ENCODE measurements at places on chromosomes 3 and 15.

DNA sequence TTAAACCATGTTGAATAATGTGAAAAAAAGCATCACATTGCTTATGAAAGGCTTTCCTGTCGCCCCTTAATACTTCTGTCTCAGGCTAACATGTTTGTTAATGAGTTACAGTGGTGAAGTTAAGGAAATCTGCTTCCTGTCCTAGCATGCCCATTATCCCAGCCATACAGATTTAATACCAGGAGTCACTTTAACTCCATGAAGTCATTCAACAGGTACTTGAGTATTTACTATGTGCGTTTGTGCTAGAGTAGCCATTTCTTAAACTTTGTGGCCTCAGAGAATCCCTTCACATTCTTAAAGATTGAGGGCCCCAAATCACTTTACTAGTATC lies 10.1 kb upstream of the SETD5 start:
- DNase-seq = no peak

DNA sequence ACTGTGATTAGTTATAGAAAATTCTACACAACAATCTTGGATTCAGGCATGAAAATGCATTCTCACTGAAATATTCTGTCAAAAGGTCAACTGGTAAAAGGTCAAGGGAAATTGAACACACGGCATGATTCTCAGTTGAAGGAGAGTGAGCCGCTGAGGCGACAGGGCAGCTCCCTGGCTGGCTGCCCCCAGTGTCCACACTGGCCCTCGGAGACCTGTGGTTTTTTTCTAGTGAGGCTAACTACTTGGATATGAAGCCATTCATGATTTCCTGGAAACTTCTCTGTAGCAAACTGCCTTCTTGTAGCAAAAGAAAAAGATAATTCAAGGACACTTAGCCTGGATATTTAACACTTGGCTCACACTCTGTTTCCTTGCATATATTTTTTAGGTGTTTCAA lies 37.2 kb downstream of the AADACL2 start:
- DNase-seq = no peak

DNA sequence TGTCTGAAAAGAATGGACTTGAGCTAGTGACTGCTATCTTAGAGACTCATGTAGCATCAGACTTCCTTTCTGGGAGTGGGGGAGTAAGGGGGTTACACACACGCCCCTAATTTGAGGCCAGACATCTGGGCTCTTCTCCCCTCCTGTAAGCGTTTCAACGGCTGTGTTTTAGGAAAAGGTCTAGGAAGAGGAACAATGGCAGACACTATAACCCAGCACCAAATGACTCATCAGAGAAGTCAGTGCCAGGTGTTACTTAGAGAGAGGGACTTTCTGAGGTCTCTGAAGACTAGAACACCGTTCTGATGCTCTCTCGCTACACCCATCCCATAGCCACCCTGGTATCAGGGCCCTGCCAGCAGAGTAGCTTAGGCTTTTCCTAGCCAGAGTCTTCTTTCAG lies 65.5 kb downstream of the SSUH2 start:
- no peak for DNase-seq

DNA sequence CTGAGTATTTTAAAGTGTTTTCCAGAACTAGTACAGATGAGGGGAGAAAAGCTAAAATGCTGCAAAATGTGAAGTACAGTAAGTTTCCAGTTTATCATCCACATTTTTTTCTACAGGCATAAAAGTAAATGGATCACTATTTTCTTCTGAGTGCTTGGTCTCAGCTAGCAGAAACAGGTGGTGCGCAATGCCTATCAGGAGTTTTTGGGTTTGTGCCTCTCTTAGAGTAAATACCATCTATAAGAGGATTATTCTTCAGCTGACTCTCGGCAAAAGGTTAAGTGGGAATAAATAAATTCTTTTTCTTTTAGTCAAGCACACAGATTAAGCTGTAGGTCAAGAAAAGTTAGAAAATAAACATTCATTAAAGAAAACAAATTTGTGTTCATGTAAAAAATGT lies 1027.7 kb downstream of the PLOD2 start:
- DNase-seq = no peak

DNA sequence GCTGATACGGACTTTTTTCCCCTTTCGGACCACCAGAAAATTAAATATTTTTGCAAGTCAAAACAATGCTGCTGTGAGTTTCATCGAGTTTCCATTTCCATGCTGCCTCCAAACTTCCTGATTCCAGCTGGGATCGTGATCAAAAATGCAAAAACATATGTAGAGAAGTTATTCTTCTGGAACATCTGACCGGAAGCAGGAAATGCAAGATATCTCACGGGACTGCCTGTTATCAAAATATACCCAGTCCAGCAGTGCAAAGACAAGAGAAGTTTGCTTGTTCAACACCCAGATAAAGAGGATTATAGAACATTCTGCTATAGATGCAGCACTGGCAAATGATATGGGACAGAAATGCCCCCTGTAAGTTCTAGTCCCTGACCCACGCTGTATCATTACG lies 726.7 kb upstream of the NR2F2 start:
- DNase-seq = no peak

DNA sequence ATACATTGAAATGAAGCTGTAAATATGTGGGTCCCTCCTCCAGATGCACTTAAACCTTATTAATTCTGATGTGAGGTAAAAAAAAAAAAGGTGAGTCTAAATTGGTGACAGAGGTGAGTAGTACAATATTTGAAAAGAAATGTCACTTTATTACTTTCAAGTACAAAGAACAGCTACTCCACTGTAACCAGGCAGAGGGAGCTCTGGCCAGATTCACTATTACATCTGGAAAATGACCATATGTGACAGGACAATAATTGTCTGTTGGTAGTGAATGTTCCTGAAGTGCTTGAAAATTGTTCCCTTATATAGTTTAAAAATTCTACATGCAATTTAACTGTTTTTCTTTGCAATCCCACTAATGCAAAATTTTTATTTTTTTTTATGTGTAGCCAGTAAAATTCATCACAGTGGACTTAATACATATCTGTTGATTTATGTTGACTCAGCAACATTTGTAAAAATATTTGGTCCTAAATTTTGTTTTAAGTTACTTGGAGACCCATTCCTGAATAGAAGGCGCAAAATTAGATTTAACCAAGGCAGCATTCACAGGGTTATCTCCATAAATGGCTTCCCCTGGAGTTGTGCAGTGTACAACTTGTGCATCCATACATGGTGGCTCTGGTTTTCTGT lies 231.9 kb upstream of the TBC1D5 start:
- DNase-seq = no peak

- no peak for DNase-seq
These were observed 267.3 kb upstream of the LRRFIP2 start for GRCh38 chr3:37441689-37442088.

DNA sequence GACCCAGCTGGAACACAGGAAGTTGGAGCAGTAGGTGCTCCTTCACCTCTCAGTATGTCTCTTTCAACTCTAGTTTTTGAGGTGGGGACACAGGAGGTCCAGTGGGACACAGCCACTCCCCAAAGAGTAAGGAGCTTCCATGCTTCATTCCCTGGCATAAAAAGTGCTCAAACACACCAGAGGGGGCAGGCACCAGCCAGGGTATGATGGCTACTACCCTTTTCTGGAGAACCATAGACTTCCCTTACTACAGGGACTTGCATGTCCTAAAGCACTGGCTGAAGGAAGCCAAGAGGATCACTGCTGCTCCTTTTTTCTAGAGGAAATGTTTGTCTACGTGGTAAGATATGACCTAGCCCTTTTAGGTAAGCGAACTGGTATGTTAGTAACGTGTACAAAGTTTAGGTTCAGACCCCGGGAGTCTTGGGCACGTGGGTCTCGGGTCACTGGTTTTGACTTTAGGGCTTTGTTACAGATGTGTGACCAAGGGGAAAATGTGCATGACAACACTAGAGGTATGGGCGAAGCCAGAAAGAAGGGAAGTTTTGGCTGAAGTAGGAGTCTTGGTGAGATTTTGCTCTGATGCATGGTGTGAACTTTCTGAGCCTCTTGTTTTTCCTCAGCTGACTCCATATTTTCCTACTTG lies 11.9 kb downstream of the IL17RB start:
- no peak for DNase-seq

DNA sequence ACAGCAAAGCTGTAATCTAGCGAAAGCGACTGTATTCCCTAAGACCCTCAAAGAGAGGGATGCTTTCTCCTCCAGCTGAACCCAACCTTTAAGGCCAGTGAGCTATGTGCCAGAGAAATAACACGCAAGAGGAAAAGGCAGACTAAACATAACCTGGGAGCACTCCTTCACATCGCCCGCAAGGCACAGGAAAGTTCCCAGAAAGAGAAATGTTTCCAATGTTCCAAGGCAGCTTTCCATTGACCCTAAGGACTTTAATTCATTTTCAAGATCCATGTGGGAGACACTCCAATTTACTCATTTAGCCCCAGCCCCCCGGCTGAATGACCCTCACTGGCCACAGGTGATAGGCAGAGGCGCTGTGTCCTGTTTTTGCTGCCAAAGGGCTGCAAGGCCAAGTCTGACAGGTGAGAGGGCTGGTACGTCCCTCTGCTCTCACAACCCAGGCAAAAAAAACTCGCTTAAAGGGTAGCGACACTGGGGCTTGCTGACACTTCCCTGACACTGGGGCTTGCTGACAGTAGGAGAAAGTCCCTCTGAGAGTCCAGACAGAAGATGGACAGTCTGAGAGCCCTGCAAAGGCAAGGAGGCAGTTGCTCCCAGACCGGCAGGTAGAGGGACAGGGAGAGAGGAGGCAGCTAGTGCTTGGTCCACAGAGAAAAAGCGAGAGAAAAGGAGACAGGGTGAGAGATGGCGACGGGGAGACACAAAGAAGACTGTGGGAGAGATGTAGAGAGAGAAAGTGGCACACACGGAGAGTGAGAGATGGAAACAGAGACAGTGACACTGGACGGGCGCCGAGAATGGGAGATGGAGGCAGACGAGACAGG lies 702 bp downstream of the ARHGEF3 start:
- DNase-seq = no peak

GRCh38 chr3:39065197-39065596 lies 13.4 kb downstream of the WDR48 start:
- no peak for DNase-seq

- DNase-seq = no peak
These were observed 261.9 kb upstream of the SUCLG2 start for GRCh38 chr3:67916353-67916752.

GRCh38 chr3:136943436-136943835 lies 14.3 kb upstream of the IL20RB start:
- DNase-seq = no peak

GRCh38 chr3:61564395-61565059 lies 3.2 kb downstream of the PTPRG start:
- peak; percentile 53 for DNase-seq

DNA sequence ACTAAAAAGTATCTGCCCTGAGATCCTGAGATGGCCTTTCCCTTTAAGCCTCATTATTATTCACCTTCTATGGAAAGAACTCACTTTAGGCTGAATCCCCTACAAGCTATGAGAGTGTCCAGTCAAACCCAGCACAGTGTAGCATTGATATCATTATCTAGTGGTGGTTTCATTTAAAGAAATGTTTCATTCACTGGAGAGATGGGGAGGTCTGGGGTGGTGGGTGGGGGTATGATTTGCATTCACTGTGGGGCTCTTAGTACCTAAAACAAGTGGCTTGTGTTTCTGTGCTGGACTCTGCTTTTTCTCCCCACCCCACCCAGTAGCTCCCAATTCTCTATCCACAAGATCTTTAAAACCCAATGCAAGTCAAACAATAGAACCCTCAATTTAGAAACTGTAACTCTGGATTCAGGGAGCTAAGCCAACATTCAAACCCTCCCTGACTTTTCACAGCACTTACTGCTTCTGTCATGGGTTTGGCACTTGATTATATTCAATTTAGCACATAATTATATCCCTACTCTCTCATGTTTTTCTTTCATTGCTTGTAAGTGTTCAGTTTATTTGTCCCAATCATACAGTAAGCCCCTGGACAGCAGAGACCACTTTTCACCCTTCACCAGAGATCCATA lies 310.5 kb upstream of the THBS1 start:
- no peak for DNase-seq

DNA sequence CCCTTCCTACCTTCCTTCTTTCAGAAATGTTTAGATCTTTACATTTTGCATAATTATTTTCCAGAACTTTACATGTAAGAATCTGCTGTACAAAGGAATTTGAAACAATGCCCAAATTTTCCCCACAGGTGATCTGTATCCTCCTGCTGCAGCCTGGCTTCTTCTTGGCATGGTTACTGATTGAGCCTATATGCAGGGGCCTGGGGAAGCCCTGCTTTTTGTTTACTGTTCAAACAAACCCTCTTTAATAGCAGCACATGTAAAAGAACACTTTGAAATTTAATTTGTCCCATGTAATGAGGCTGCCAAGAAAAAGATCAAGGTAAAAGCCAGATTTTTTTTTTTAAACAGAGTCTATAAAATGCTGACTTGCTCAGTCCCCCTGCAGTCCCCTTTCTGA lies 432.2 kb downstream of the TUSC7 start:
- DNase-seq = no peak

GRCh38 chr15:67678993-67679392 lies 136.5 kb downstream of the MAP2K5 start:
- DNase-seq = no peak

GRCh38 chr3:161310649-161311423 lies 60.5 kb downstream of the SPTSSB start:
- DNase-seq = no peak

GRCh38 chr3:180626844-180627243 lies 24.9 kb downstream of the TTC14 start:
- DNase-seq = no peak

- DNase-seq = no peak
These were observed 801.7 kb upstream of the DPPA4 start for GRCh38 chr3:110139048-110139447.

DNA sequence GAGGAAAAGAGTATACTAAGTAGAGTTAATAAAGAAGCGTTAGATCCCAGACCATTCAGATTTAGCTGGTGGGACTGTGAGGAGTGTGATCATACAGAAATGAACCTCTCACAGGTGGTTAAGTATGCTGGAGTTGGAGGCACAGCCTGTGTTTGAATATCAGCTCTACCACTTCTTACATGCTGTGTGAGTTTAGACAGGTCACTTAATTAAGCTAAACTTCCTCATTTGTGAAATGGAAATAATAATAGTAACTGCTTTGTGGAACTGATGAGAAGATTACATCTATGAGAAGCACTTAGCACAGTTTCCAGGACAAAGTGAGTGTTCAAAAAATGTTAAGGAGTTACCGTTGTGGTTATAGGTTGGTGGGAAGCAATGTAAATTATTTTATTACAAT lies 8.4 kb downstream of the ACP3 start:
- DNase-seq = no peak

DNA sequence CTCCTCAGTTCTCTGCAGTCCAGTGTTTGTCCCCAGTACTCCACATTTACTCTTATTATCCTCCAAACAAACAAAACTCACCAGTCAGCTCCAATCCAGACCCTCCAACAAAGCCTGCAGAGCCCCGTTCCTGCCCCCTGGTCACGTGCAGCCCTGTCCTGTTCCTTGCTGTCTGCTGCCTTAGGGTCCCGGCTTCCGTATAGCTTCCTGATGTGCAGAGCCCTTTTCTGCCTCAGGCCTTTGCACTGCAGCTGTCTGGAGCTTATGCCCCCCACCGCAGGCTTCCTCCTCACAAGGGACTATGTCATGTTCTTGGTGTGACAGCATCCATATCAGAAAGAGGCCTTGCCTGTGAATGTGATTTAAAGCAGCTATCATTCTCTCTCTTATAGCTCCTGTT lies 39.0 kb upstream of the UBE3A start:
- DNase-seq = no peak

Data from cerebellar nuclear complex (tissue), 1 donor.